ENCODE measurements at places on chromosomes 3 and 15. TPM values are rescaled to one million over a fixed set of nuclear protein-coding genes. Genes with fewer than 3 reads are reported as not detected.

DNA sequence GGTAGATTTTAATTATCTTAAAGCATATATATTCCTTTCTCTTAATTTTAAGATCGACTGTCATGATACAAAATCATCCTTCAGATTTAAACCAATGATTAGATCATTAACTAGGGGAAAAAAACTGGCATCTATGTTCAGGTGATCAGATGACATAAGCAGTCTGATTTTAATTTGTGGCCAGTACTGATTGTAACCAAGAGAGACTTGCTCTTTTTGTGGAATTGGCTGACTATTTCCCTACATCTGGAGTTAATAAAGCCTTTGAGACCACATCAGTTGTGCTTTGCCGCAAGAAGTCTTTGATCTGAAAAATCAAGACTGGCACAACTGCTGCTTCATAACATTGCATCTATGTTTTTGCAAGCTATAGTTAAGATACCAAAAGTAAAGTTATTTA, 148.4 kb upstream of the CGNL1 start:
- H3K27ac ChIP-seq = no peak overlapping the region
- H3K4me1 ChIP-seq = peaks cover 24% of the 10 kb centered on the region
- H3K27me3 ChIP-seq = no peaks in the 10 kb centered on the region
- H3K4me3 ChIP-seq = no peak overlapping the region
- DNase-seq = no peak
- H3K36me3 ChIP-seq = no peaks in the 10 kb centered on the region

DNA sequence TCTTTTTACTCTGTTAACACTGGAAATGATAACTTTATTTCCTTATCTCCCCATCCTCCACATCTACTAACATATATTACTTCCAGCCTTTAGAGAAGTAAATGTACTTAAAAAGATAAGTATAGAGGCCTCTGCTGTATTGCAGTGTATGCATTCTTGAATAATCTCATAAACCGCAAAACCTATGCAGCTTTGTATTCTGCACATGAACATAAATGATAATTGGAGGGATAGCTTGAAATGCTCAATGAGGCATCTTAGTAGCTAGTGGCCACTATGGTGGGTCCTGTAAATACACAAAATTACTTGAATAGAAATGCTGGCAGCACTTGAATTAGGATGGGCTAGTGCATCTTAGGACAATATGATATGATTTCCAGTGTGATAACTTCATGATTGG, 77.0 kb downstream of the LYSMD4 start:
- H3K4me1 ChIP-seq = peaks cover 23% of the 10 kb centered on the region
- H3K27ac ChIP-seq = no peak overlapping the region
- no peak for DNase-seq
- H3K27me3 ChIP-seq = no peaks in the 10 kb centered on the region

- H3K27ac ChIP-seq = no peak overlapping the region
- peaks cover 5% of the 10 kb centered on the region for H3K27me3 ChIP-seq
- no peak overlapping the region for H3K4me3 ChIP-seq
- no peaks in the 10 kb centered on the region for H3K36me3 ChIP-seq
- H3K4me1 ChIP-seq = peaks cover 16% of the 10 kb centered on the region
Measured at GRCh38 chr3:184788751-184789150, 23.2 kb upstream of the VPS8 start.

DNA sequence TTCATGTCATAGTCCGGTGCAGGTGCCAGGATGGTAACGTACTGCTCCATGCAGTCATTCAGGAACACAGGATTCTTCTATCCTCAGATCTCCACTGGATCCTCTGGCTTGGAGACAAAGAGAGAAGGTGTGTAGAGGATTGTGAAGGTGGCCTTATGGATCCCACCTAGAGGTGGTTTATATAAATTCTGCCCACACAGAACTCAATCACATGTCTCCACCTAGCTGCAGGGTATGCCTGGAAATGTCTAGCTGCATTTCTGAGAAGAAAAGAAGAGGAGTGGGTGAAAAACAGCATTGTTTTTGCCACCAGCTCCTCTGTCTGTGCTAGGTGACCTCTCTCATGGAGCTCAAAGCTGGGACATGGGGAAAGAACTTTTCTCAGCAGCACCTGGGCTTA, 478.7 kb downstream of the PDCD6IP start:
- no peak overlapping the region for H3K4me3 ChIP-seq
- H3K27me3 ChIP-seq = no peaks in the 10 kb centered on the region
- H3K36me3 ChIP-seq = no peaks in the 10 kb centered on the region
- H3K27ac ChIP-seq = no peak overlapping the region
- DNase-seq = no peak

GRCh38 chr15:78056714-78057269, 20.7 kb downstream of the TBC1D2B start:
- H3K36me3 ChIP-seq = peaks cover 30% of the 10 kb centered on the region
- no peak for DNase-seq
- peak overlapping the region; percentile 70 for H3K27ac ChIP-seq
- H3K4me1 ChIP-seq = peaks cover 81% of the 10 kb centered on the region
- H3K27me3 ChIP-seq = no peaks in the 10 kb centered on the region

DNA sequence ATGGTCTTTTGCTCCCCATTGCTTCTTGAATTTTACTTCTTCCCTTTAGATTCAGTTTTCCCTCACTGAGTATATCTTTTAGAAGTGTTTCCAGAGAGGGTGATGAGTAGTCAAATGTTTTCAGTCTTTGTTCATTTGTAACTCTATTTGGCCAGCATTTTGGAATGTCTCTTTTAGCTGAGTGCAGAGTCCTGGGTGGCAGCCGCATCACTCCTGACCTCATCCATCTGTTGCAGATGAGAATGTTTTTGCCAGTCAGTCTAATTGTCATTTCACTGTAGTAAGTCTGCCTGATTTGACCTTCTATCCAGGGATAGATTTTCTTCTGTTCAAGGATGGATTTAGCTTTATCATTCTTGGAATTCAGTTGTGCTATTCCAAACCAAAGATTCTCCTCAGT, 7.3 kb downstream of the SRPRB start:
- peak overlapping the region; percentile 23 for H3K27ac ChIP-seq
- H3K36me3 ChIP-seq = peaks cover 29% of the 10 kb centered on the region
- no peak for DNase-seq

- DNase-seq = no peak
- peaks cover 4% of the 10 kb centered on the region for H3K27me3 ChIP-seq
- no peak overlapping the region for H3K27ac ChIP-seq
- H3K4me3 ChIP-seq = no peak overlapping the region
- no peaks in the 10 kb centered on the region for H3K36me3 ChIP-seq
Measured at GRCh38 chr3:9330166-9330703, 32.6 kb upstream of the THUMPD3 start.

GRCh38 chr3:135197246-135197645, 402.2 kb downstream of the EPHB1 start:
- DNase-seq = no peak
- no peaks in the 10 kb centered on the region for H3K36me3 ChIP-seq
- no peaks in the 10 kb centered on the region for H3K4me1 ChIP-seq
- no peaks in the 10 kb centered on the region for H3K27me3 ChIP-seq
- H3K27ac ChIP-seq = no peak overlapping the region
- H3K4me3 ChIP-seq = no peak overlapping the region

- H3K4me1 ChIP-seq = peaks cover 3% of the 10 kb centered on the region
- DNase-seq = no peak
- no peak overlapping the region for H3K4me3 ChIP-seq
Measured at GRCh38 chr3:115638991-115639390, 15.7 kb downstream of the GAP43 start.

GRCh38 chr3:191269289-191270085, 59.7 kb upstream of the CCDC50 start:
- peaks cover 3% of the 10 kb centered on the region for H3K27me3 ChIP-seq
- H3K4me3 ChIP-seq = no peak overlapping the region
- H3K27ac ChIP-seq = no peak overlapping the region
- H3K4me1 ChIP-seq = no peaks in the 10 kb centered on the region
- H3K36me3 ChIP-seq = no peaks in the 10 kb centered on the region

- DNase-seq = no peak
- H3K27ac ChIP-seq = no peak overlapping the region
- H3K36me3 ChIP-seq = no peaks in the 10 kb centered on the region
- no peaks in the 10 kb centered on the region for H3K4me1 ChIP-seq
- no peaks in the 10 kb centered on the region for H3K27me3 ChIP-seq
Measured at GRCh38 chr15:96535148-96535547, 204.6 kb downstream of the NR2F2 start.

DNA sequence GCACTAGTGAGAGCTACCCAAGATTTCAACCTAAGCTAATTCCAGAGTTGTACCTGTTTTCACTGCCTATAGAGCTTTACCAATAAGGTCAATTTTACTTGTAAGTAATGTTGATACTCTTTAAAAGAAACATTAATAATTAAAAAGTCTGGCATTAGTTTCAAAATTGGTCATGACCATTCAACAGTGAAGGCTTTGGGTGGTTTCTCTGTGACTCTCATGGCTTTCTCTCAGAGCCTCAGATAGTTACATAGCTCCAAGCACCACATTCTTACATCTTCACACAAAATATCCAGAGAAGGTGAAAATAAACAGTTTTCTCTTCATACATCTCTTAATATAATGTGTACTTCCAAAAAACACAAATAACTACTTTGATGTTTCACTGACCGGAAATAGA, 61.5 kb upstream of the TCF12 start:
- H3K36me3 ChIP-seq = no peaks in the 10 kb centered on the region
- H3K27me3 ChIP-seq = no peaks in the 10 kb centered on the region
- H3K27ac ChIP-seq = no peak overlapping the region
- no peak overlapping the region for H3K4me3 ChIP-seq
- DNase-seq = no peak

DNA sequence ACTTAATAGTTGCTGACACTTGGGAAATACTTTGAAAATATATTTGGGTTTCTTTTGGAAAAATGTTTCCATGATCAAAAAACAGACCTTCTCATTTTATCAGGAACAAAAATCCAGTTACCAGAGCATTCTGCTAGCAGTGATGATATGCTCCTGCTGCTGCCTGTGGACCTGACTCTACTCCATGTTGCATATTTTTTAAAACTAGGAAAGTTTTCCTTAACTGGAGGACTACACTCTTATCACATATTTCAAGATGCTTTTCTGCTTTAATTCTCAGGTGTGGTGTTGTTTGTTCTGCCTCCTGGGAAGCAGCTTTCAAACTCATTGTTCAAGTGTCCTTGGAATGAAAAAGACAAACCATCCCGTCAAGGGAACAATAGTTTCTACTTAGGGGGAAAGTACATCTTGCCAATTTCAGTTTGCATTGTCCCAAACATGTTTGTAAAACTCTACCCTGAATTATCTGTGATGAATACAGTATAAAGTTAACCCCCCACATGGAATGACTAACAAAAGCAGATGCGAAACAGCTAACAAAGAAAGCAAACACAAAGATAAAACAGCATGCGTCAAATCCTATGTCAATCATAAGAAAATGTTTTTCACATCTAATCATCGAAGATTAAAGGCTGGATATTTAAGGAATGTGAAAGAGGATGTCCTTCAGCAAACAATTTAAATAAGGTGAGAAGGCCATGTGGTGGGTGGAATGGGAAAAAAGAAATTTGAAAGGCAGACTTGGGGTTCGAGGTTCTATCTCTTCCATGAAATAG, 40.1 kb upstream of the PSMD6 start:
- no peak for DNase-seq
- no peaks in the 10 kb centered on the region for H3K36me3 ChIP-seq
- no peak overlapping the region for H3K4me3 ChIP-seq
- H3K4me1 ChIP-seq = no peaks in the 10 kb centered on the region
- peaks cover 20% of the 10 kb centered on the region for H3K27me3 ChIP-seq
- no peak overlapping the region for H3K27ac ChIP-seq

GRCh38 chr3:42654331-42655201, 1.1 kb downstream of the ZBTB47 start:
- peak overlapping the region; percentile 42 for H3K4me3 ChIP-seq
- H3K27me3 ChIP-seq = peaks cover 7% of the 10 kb centered on the region
- H3K27ac ChIP-seq = no peak overlapping the region
- H3K36me3 ChIP-seq = no peaks in the 10 kb centered on the region

DNA sequence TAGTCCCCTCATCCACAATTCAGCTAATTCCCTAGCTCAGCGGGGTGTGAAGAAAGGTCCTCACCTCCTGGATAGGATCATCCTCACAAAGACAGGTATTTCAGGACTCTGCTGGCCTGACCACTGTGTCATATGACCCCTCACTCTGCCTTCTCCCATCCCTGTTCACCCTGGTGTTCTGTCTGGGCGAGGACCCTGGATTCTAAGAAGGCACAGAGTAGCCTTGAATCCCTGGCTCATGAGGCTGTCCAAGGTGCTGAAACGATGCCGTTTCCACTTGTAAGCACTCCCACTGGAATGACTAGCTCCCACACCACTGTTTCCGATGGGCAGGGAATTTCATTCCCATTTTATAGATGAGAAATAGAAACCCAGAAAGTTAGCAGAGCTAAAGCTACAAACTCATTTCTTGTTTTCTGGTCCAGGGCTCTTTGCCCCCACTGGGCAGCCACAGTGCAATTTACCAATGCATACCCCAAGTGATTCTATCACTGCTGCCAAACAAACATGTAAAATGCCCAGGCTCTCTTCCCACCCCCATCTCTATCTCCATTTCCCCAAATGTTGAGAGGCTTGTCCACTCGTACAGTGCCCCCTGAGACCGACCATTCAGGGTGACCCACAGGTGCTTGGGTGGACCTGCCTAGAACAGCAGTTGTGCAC, 83.2 kb downstream of the RAB11A start:
- peaks cover 5% of the 10 kb centered on the region for H3K27me3 ChIP-seq
- no peak overlapping the region for H3K27ac ChIP-seq
- no peaks in the 10 kb centered on the region for H3K4me1 ChIP-seq
- no peak overlapping the region for H3K4me3 ChIP-seq

- no peaks in the 10 kb centered on the region for H3K4me1 ChIP-seq
- no peak overlapping the region for H3K27ac ChIP-seq
- no peaks in the 10 kb centered on the region for H3K36me3 ChIP-seq
Measured at GRCh38 chr3:35718921-35719320, 79.6 kb downstream of the ARPP21 start.

DNA sequence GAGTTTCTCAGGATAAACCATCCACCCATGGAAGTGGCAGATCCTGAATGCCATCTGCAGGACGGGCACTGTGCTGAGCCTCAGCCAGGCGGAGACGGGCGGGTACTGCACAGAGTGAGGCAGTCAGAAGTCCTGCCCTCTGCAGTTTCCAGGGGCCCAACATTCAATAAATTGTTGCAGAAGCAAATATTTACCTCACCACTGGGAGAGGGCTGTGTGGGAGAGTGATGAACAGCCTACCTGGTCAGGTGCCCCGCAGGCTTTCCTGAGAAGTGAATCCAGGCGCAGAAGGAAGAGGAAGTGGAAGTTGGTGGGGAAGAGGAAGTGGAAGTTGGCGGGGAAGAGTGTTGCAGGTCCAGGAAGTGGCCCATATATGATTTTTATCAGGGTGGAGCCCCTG, 100.8 kb downstream of the SLCO3A1 start:
- no peak overlapping the region for H3K27ac ChIP-seq
- no peak for DNase-seq
- peaks cover 12% of the 10 kb centered on the region for H3K4me1 ChIP-seq

ZIC4 gene
- not detected for total RNA-seq

CCR8 gene
- total RNA-seq = not detected

AHSG gene
- total RNA-seq = not detected

ECE2 gene
- total RNA-seq = not detected

UBL7 gene
- total RNA-seq = 56.6 TPM

SQOR gene
- total RNA-seq = 57.0 TPM

SMARCC1 gene
- total RNA-seq = 115 TPM

ERICH6 gene
- total RNA-seq = not detected

CHST2 gene
- 12.0 TPM for total RNA-seq

ACAN gene
- not detected for total RNA-seq

KBTBD12 gene
- not detected for total RNA-seq

NEDD4 gene
- total RNA-seq = 15.4 TPM

HDDC3 gene
- 44.3 TPM for total RNA-seq

IL16 gene
- total RNA-seq = 110 TPM

SLCO3A1 gene
- total RNA-seq = 2.0 TPM

All from activated naive CD8-positive, alpha-beta T cell treated with anti-CD3 and anti-CD28 coated beads for 36 hours (primary cell).